ENCODE measurements at places on chromosomes 2 and 18.

DNA sequence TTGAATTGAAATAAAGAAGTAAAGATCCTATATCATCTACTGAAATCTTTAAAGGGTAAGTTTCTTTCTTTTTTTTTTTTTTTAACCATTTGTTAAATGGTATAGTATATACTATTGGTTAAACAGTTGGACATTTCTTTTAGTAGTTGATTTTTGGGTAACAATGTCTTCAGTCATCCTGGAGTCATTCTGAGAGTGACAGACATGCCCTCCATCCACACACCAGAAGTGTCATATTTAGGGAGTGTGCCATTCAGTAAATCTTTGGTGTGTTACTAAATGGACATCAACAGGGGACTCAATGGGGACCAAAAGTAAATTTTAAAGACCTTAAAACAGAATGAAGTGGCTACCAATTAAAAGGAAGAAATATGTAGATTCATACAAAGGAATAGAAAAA lies 50.8 kb upstream of the SLC39A10 start:
- DNase-seq = no peak

DNA sequence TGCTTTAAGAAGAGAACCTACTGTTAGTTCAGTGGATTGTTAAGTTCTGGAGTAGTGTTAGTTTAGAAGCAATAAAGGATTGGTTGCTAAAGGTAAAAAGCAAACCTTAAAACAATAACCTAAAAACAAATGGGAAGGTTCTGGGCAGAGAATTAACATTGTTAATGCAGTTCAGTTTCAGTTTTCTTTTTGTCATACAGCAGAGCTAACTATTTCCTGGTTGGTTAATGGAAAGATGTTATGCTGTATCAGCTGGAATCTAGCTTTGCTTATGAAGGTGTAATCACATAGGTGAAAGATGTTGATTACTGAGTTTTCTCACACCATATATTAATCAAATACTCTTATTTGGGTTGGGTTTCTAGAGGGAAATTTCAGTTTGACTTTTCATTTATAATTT lies 23.8 kb downstream of the SMAD4 start:
- no peak for DNase-seq

GRCh38 chr2:100291152-100291970 lies 30.9 kb downstream of the LONRF2 start:
- no peak for DNase-seq

GRCh38 chr2:19209575-19210341 lies 148.7 kb downstream of the OSR1 start:
- no peak for DNase-seq

DNA sequence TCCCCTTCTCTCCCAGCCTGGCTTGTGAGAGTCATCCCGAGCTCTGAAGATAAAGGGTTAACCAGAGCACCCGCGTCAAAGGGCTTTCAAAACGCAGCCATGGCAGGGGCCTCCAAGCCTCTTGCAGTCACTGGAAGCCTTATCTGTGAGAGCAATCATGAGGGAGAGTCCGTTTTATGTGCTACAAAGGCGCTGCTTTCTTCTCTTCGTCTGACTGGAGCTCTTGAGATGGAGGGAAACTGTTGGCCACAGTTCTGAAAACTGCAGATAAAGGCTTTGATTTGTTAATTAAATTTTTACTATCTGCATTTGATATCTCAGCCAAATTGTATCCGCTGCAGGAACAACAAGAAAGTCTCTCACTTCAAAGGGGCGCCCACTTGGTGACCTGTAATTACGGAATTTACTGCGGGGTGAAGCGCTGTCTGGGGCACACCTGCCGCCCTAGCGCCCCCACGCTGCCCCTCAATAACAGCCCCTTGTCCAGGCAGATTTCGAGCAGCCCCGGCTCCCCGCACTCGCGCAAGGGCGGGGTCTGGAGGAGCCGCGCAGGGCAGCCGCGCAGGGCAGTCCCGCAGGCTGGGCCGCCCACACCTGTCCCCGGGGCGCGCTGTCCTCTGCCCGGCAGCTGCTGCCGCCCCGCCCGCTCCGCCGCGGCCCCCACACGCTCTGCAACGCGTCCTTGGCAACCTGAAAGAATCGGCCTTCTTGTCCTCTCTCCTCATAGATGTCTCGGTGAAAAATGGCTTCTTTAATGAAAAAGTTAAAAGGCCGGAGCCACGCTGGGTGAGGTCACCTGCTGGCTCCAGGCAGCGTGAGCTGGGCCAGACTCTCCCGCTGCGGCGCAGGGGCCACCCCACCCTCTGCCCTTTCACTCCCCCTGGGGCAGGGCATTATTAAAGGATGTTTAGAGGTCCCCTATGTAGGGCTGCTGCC lies 217.9 kb downstream of the VAPA start:
- DNase-seq = peak; percentile 84

- peak; percentile 90 for DNase-seq
Observed at GRCh38 chr2:64311948-64312621, 141.9 kb upstream of the LGALSL start.

GRCh38 chr2:11562011-11562410 lies 28.2 kb downstream of the GREB1 start:
- DNase-seq = no peak

- no peak for DNase-seq
Observed at GRCh38 chr2:31534636-31535035, 46.1 kb downstream of the SRD5A2 start.

DNA sequence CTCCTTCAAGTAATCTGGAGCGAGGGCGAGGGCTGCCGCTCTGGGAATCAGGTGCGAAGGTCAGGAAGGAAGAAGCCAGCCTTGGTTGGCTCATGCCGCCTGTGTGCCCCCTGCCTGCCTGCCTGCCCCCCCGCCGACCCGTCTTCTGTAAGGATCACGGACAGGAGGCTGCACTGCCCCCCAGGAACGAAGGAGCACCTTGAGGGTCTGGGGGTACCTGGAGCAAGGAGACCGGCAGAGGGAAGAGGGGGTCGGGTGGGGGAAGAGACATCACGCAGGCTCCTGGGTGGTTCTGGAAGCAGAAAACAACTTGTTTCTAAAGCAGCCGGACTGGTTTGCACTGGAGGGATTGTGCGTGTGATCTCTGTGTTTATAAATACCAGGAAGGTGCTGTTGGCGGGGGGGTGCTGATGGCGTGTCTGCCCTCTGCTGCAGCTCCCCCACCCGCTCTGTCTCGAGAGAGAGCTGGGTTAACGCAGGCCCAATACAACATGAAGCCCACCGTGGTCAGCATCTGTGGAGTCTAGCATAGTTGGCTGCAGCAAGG lies 1.7 kb downstream of the FOSL2 start:
- DNase-seq = peak; percentile 37

DNA sequence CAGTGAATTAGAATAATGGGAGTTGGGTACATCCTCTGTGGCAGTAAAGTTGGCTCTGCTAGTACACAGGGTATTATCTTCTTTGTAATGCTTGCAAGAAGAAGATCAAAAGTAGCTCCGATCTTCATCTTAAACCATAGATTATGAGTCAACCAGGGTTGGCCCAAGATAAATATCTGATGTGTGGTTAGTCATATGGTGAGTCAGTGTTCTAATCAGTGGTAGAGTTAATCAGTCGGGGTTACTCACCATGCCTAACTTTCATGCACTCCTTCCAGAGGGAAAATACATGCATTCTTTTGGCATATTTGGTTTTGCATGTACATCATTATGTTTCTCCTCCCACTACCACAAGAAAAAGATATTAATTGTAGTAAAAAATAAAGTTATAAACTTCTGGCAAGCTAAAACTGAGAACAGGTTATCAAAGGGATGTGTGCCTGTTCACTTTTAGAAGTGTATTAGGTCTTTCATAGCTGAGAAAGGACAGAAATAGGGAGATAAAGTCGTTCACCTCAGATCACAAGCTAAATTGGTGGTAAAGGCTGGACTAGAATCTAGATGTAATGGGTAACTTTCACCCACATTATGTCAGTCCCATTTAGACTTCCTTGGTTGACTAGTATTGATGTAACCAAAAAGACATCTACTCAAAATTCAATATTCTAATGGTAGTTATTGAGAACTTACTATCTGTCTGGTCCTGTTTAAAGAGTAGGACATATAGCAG lies 684.4 kb downstream of the IRS1 start:
- no peak for DNase-seq

- no peak for DNase-seq
Observed at GRCh38 chr2:212975333-212975732, 176.1 kb downstream of the IKZF2 start.

DNA sequence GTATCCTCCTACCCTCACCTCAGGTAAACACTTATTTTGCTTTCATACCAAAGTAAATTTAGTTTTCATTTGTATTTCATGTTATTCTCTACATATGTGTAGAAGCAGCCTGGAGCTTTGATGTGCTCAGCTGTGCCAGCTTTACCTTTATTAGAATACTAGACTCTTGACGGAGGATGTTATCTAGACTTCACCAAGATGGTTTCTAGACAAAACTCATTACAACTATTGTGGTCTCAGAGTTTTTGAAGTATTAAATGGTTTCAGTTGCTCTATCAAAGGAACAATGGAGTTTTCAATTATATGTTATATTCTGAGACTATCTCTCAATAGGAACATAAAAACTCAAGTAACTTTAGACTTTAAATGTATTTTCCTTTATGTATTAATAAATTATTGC lies 5.0 kb upstream of the IL18RAP start:
- DNase-seq = no peak
